Thoracic aorta (tissue), 2 donors: ENCODE measurements at places on chromosomes 3 and 15. TPM values are rescaled to one million over a fixed set of nuclear protein-coding genes. Genes with fewer than 3 reads are reported as not detected.

HYKK gene
- 6.4 TPM for total RNA-seq

DCLK3 gene
- total RNA-seq, result 0.14 TPM

GRCh38 chr15:73305331-73306211, 63.2 kb downstream of the HCN4 start:
- no peak for DNase-seq

DGKG gene
- 16.7 TPM for total RNA-seq

DNA sequence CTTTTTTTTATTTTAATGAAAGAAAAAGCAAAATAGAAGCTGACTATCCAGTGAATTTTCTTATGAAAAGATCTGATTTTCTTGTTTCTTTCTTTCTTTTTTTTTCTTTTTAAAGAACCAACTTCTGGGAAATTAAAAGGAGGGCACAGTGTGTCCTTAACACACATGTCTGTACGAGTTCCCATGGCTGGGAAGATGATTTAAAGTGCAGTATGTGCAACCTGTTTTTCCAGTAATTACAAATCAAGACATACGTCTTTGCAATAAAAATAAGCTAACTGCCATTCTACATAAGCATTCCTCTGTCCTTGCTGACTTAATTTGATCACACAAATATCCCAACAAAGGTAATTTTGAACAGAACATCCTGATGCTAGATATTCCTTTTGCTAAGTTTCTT, 416.1 kb downstream of the ROBO1 start:
- DNase-seq, result no peak

DNA sequence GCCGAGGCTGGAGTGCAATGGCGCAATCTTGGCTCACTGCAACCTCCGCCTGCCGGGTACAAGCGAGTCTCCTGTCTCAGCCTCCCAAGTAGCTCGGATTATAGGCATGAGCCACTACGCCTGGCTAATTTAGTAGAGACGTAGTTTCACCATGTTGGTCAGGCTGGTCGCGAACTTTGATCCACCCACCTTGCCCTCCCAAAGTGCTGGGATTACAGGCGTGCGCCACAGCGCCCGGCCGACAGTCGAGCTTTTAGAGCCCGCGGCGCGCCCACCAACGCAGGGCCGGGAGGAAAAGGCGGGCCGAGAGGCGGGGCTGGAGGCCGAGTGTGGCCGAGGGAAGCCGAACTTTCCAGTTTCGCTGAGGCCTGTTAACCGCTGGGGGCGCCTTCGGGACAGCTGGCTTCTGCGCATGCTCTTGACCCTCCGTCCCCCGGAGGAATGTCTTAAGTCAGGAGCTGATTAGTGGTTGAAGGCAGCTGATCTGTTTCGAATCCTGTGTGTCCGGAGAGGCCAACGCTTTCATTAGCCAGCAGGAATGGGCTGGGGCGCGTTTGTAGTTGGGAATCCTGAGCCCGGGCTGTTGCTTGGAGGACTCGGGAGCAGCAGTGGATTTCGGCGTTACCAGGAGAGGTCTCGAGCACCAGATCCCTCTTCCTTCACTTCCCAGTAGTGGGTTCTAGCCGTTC, 10.0 kb downstream of the RPLP1 start:
- peak; percentile 74 for DNase-seq

P2RY12 gene
- 2.2 TPM for total RNA-seq

DNA sequence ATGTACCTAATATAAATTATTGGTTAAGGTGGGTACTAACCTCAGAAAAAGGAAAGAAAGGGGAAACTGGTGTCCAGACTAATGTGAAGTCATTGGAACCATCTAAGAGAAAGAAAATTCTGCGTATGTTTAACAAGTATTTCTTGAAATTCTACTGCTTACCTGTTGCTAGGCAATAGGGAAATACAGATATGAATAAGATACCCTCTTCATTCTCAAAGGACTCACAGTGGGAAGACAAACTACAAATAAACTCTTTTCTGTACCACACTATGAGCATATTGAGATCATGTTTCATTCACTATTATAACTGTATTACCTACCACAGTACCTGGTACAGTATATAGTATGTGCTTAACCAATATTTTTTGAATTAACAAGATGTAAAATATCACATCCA, 140.5 kb upstream of the MLF1 start:
- no peak for DNase-seq

STXBP5L gene
- not detected for total RNA-seq

DNA sequence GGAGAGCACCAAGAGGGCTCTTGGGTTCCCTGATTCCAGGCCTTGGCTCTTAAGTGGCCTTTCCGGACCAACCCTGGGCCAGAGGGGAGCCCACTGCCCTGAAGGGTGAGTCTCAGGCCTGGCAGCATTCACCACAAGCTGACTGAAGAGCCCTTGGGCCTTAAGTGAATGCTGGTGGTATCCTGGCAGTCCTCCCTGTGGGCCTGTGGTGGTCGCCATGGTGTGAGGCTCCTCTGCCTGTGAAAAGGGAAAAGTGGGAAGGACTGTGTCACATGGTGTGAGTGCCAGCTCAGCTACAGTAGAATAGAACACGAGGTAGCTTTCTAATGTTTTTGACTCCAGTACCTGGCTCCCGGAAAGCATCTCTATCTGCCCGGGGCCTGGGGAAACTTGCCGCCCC, 15.3 kb downstream of the CHDH start:
- DNase-seq, result no peak

GRCh38 chr3:144031938-144032337, 60.3 kb downstream of the DIPK2A start:
- DNase-seq, result peak; percentile 12

CLRN1 gene
- not detected for total RNA-seq

DNA sequence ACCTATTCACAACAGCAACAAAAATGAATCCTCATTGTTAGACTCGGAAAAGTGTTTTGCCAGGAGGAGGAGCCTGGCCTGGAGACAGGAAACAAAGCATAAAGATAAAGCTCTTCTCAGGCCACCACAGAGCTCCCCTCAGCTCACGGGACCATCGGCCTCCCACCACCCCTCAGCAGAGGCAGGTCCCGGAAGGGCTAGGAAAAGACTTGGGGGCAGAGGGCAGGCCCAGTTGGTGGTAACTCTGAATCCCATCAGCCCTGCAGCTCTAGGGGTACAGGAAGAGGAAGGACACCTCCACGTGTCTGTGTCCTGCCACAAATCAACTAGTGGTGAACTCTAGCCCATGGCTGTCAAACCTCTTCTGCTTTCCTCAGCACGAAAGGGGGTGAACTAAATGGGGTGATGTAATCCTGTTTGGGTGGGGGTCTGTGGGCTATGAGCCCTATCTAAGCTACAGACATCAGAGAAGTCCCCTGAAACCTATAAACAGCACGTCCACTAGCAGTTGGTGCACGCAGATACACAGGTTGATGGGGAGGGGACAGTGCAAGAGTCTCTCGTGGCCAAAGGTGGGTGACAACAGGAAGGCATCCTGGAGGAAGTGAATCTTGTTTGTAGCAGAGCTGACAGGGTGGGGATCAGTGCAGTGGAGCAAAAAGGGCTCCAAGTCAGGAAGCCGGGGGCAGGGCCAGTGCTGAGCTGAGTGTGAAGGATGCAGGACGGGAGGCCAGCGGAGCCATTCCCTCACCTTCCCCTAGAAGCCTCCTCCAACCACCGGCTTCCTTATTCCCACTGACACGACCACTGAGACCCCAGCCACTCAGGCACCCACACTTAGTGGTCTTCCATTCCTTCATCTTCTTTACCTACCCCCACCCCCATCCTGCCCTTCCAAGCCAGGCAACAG, 111.1 kb upstream of the HACD2 start:
- DNase-seq, result no peak

ATP13A5 gene
- not detected for total RNA-seq

DNA sequence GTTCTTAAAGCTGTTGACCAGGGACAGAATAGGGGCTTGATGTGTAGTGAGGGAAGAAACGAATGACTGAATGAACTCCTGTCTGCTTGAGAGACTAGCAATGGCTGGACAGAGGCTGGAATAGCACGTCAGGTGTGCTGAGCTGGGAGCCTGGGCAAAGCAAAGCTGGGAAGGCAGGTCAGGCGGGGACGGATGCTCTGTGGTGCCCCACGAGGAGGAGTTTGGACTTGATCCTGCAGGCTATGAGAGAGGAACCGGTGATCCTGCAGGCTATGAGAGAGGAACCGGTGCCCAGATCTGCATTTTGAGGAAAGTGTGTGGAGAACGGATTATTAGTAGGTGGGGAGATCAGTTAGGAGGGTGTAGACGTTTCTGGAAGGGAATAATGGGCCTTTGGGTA, 31.3 kb upstream of the PSTPIP1 start:
- no peak for DNase-seq

DNA sequence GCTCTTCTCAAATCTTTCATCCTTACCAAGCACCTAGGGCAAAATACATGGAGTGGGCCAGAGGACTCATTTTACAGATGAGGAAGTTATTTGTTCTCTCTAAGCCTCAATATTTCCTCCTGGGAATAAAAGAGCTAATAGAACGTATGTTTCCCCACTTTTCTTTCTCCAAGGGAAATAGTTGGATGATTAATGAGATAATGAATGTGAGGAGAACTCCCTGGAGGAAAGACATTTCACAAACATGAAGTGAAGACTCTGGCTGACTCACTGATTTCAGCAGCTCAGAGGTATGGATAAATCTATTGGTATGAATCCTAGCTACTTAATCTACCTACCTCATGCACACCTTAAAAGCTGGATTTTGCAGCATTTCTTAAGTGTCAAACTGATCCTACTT, 98.4 kb downstream of the ECT2 start:
- DNase-seq, result no peak

RTP1 gene
- not detected for total RNA-seq

DNA sequence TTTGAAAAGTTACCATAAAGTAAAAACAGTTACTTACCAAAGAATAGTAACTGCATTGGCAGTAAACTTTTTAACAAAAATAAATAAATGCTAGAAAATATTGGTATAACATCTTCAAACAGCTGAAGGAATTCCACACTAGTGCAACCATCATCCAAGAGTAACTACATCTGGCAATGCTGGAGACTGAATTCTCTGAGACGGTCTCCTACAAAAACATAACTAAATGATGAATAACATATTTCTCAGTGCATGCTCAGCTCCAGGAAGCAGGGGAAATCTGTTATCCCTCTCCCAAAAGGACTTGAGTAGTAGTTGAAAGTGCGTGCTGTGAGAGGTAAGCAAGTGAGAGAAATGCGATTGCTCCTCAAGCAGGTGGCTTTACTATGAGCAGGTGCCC, 526.8 kb upstream of the CCDC54 start:
- DNase-seq, result no peak

- DNase-seq, result no peak
These were observed 14.5 kb upstream of the SLC6A1 start for GRCh38 chr3:10977892-10978510.

EFL1 gene
- total RNA-seq, result 9.2 TPM

GRCh38 chr15:71294911-71295602, 179.8 kb downstream of the THSD4 start:
- DNase-seq, result no peak

NECTIN3 gene
- 37.1 TPM for total RNA-seq

GRCh38 chr3:31890742-31891469, 90.2 kb downstream of the OSBPL10 start:
- no peak for DNase-seq

DNA sequence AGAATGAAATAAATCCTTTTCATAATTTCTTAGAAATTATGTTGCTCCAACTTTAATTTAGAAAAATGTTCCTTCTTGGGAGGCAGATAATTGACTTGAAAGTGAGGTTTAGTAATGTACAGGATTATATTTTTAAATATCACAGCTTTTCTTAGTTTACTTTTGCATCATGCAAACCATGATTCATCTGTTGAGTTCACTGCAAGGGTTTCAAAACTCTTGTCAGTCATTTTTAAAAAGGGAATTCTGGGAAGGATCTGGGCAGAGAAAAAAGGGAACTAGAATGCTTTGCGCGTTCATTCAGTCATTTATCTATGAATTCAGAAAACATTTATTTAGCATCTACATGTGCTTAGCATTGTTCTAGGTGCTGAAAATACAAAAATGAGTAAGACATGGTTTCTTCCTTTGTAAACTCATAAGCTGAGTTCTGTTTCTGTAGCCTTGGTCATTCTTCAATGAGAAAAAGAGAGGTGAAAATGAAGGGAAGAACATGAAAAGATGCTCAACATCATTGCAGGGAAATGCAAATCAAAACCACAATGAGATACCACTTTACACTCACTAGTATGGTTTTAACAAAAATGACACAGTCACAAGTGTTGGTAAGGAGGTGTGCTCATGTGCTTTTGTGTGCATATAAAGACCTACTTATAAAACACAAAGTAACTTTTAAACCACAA, 209.1 kb downstream of the NR1D2 start:
- no peak for DNase-seq

LRTM1 gene
- total RNA-seq, result not detected

GRCh38 chr3:110738531-110738930, 333.1 kb upstream of the NECTIN3 start:
- no peak for DNase-seq
